ENCODE measurements at places on chromosomes 7 and 10.

- DNase-seq, result peak; percentile 99
Observed at GRCh38 chr10:110398419-110399105, 93.8 kb upstream of the SMNDC1 start.

- DNase-seq, result no peak
Observed at GRCh38 chr7:87330942-87331341, 14.5 kb upstream of the CROT start.

- DNase-seq, result no peak
Observed at GRCh38 chr7:50588937-50589336, 23.7 kb upstream of the DDC start.

- no peak for DNase-seq
Observed at GRCh38 chr7:45606931-45607330, 32.8 kb downstream of the ADCY1 start.

GRCh38 chr10:110923856-110924493, 4.6 kb downstream of the SHOC2 start:
- DNase-seq, result no peak

DNA sequence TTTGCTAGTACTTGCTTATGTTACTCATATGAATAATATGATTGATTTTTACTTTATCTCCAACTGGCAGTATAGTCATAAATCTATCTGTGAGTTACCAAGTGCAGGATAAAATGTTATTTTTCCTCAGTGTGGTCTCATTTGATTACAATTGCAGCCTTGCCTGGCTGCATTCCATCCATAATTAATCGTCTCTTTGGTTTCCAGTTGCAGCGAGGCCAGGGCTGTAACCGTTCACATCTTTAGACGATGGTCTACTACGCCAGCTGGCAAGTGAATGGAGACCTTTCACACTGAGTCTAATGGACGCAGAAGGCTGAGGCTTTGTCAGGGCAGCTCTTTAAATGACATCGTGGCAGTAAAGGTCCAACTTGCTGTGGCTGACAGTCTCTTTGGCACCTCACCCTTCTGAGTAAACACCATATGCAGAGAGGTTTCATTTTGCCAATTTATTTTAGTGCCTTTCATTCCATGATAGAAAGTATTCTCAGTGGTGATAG, 84.0 kb downstream of the ARL4A start:
- DNase-seq, result no peak

DNA sequence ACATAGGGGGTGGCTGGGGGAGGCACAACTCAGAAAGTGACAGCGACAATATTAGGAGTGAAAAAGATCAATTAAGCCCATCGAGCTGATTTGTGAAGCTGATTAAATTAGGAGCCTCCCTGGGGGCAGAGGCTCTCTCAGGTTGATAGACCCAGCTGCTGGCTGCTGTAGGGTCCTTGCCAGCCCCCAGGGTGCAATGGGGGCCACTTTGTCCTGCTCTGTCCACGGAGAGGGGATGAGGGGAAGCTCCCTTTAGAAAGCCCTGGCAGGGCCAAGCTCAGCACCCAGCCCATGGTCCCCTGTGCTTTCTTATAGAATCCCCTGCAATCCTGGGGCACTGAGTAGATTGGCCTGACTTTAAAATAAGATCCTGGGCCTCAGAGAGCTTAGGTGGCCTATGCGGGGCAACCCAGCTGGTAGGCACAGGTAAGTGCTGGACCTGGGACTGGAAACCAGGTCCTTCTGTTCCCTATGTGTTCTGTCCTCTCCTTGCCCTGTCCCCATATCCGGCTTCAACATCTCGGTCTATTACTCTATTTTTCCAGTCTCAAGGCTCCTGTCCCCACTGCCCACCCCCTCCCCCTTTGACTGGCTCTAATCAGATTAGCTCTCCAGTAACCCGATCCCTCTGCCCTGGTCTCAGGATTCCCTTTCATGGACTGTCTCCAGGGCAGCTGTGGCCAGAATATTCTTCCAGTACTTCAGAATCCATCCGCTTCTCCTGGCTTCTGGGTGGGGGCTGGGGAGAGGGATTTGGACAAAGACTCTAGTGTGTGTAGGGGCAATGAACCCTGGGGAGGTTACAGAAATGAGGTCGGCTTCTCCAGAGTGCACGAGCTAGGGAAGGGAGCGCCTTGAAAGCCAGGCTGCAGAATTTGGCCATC, 259.6 kb downstream of the RPS24 start:
- no peak for DNase-seq

GRCh38 chr7:36736090-36736898, 12.0 kb upstream of the AOAH start:
- DNase-seq, result no peak

- no peak for DNase-seq
Observed at GRCh38 chr10:22978918-22979317, 51.1 kb downstream of the ARMC3 start.

Measured in SJSA1 (cell line).